ENCODE measurements at places on chromosomes 6 and 20.
A peak's percentile ranks its signal among the peaks of the same experiment; 100 is the strongest.

DNA sequence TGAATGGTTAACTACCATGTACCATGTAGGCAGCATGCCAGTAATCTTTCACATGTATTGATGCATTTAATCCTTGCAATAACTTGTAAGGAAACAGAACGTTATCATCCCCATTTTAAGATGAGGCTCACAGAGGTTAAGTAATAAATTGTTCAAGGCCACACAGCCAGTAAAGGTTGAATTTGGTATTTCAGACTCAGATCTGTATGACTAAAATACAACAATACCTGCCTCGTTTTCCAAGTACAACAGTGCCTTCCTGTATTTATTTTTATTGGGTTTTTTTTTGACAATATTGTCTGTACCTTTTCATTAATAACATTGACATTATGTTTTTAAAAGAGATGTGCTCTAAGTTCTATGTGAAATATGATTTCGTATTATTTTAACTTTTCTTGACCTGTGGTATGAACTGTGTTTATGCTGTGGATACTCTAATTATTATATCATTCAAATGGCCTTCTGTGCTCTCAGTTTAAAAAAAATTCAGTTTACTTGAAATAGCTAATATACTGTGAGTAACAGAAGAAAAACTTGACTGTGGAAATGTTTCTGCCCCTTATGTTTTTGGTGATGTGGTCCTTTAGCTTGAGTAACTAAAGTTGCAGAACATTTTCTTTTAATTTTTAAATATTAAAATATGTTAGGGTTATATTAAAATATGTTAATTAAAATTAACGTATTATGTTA lies 39.7 kb downstream of the XRN2 start:
- no peak for DNase-seq

DNA sequence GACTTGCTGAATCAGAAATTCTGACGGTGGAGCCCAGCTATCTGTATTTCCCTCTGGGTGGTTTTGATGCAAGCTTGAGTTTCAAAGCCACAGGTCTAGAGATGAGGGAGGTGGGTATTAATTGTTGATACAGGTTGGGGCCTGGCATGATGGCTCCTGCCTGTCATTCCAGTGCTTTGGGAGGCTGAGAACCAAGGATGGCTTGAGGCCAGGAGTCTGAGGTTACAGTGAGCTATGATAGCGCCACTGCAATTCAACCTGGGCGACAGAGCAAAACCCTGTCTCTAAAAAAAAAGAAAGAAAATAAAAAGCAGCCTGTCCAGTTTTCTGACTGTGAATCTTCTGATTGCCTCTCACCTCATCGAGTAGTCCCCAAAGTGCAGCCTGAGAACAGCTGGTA lies 184.8 kb upstream of the SASH1 start:
- no peak for DNase-seq

GRCh38 chr6:25476126-25476525 lies 175.9 kb upstream of the SCGN start:
- peak; percentile 78 for DNase-seq

DNA sequence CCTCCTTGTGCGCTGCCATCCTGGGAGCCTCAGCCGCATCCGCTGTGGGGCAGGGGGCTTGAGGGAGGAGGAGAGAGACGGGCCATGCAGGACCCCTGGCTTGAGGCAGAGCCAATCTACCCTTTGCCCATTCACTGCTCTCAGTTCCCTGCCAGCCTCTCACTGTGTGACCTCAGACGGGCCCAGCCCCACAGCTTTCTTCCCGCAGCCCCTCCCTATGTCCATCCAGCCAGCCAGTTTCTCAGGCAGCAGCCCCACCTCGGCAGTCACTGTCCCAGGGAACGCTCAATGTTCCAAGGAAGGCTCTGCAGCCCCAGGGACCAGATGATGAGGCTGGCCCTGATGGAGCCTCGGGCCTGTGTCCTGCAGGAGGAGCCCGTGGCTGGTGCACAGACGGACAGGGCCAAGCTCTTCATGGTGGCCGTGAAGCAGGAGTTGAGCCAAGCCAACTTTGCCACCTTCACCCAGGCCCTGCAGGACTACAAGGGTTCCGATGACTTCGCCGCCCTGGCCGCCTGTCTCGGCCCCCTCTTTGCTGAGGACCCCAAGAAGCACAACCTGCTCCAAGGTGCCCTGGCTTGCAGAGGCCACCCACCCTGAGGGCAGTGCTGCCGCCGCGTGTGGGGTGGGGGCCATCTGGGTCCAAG lies 3.9 kb upstream of the TNFRSF6B start:
- DNase-seq, result peak; percentile 87

GRCh38 chr20:58580474-58580835 lies 65.3 kb upstream of the APCDD1L start:
- DNase-seq, result no peak
